ENCODE measurements at places on chromosomes 5 and 9.

DNA sequence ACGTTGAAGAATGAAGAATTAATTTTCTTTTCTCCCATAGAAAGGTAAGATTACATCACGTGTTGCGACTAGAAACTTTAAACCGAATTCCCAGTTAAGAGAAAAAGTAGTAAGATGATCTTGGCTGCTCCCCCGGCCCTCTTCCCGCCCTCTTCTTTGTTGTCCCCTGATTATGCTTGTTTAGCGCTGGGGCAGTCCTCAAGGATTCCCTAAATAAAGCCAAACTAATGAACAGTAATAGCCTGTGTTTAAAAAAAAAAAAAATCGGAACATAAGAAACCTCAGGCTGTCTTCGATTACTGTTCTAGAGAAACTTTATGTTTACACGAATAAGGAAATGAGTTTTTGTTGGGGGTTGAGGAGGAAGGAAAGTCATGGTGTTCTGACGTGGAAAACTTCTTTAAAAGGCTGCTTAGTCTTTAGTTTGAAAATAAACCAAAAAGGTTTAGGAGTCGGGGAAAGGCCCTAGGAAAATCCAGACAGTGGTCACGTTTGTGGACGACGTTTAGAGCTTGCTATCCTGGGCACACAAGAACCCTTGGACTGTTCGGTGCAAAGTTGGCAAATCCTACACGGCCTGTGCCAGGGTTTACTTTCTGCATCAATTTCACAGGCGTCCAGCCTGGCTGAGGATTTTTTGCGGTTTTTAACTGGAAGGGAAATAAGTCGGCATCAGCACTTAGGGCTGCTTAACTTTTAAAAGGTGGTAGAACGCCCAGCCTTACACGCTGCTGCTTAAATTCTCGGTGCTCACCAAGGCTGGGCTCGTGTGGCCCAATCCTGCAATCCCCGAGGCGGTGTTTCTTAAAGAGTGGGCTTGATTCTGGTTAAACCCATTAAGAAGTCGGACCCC, 1.1 kb upstream of the MAT2B start:
- peak overlapping the region; percentile 98 for H3K27ac ChIP-seq
- H3K36me3 ChIP-seq: no peaks in the 10 kb centered on the region
- peak overlapping the region; percentile 83 for H3K4me3 ChIP-seq
- peaks cover 21% of the 10 kb centered on the region for H3K4me1 ChIP-seq
- DNase-seq: no peak

GRCh38 chr9:117718701-117719100, 14.5 kb downstream of the TLR4 start:
- no peaks in the 10 kb centered on the region for H3K4me1 ChIP-seq
- no peak overlapping the region for H3K4me3 ChIP-seq
- H3K36me3 ChIP-seq: no peaks in the 10 kb centered on the region
- no peak for DNase-seq

GRCh38 chr9:15999422-16000339, 446.8 kb downstream of the CCDC171 start:
- no peak overlapping the region for H3K27ac ChIP-seq
- DNase-seq: no peak
- no peaks in the 10 kb centered on the region for H3K36me3 ChIP-seq
- H3K4me3 ChIP-seq: no peak overlapping the region
- no peaks in the 10 kb centered on the region for H3K4me1 ChIP-seq

DNA sequence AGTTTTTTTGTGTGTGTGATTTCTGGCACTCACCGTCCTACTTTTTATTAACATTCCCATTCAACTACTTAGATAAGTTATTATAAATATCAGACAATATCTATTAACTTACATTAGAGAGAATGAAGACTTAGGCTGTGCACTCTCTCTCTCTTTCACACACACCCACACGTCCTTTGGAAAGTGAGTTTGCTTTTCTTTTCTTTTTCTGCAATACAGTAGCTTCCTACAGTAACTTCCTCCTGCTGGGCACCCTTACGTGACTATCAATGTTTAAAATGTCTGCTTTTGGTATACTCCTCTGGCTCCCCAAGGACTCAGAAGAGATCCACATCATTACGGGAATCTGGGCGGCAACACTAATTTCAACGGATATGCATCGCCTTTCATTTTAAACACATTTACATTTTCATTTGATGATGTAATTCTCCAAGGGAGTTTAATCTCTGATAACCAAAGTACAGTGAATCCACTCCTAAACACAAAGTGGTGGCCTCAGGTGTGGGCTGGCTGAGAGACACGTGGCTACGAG, 179.5 kb downstream of the MAPKAP1 start:
- H3K27me3 ChIP-seq: no peaks in the 10 kb centered on the region
- H3K27ac ChIP-seq: no peak overlapping the region
- no peak overlapping the region for H3K4me3 ChIP-seq
- DNase-seq: no peak
- H3K4me1 ChIP-seq: peaks cover 4% of the 10 kb centered on the region
- H3K36me3 ChIP-seq: no peaks in the 10 kb centered on the region

- peaks cover 86% of the 10 kb centered on the region for H3K4me1 ChIP-seq
- peak overlapping the region; percentile 77 for H3K27ac ChIP-seq
- no peaks in the 10 kb centered on the region for H3K27me3 ChIP-seq
- DNase-seq: no peak
- peak overlapping the region; percentile 41 for H3K4me3 ChIP-seq
Observed at GRCh38 chr9:89464300-89464901, 33.5 kb downstream of the SEMA4D start.

GRCh38 chr5:169197343-169197742, 103.6 kb downstream of the SLIT3 start:
- H3K4me3 ChIP-seq: no peak overlapping the region
- H3K27ac ChIP-seq: no peak overlapping the region

GRCh38 chr5:62299600-62299999, 6.4 kb upstream of the KIF2A start:
- H3K4me1 ChIP-seq: peaks cover 21% of the 10 kb centered on the region
- H3K4me3 ChIP-seq: no peak overlapping the region
- no peaks in the 10 kb centered on the region for H3K36me3 ChIP-seq
- no peaks in the 10 kb centered on the region for H3K27me3 ChIP-seq

Data from effector memory CD4-positive, alpha-beta T cell (primary cell).